ENCODE measurements at places on chromosomes 11 and 22. TPM values are rescaled to one million over a fixed set of nuclear protein-coding genes. Genes with fewer than 3 reads are reported as not detected.

Gene P2RY2
- not detected for total RNA-seq

Gene GGT5
- total RNA-seq: not detected

Gene CD3E
- total RNA-seq: 491 TPM

Gene TRIM77
- not detected for total RNA-seq

Gene OR10AG1
- total RNA-seq: not detected

Gene CARD16
- total RNA-seq: 9.2 TPM

Gene CSNK2A3
- 2.7 TPM for total RNA-seq

Gene TBX1
- not detected for total RNA-seq

Gene DLG2
- total RNA-seq: 1.4 TPM

Gene PATE2
- not detected for total RNA-seq

Gene DERL3
- total RNA-seq: 6.7 TPM

Gene OR8K1
- total RNA-seq: not detected

Gene GPR83
- total RNA-seq: 0.19 TPM

Gene CDC45
- 115 TPM for total RNA-seq

Gene C22orf23
- not detected for total RNA-seq

Gene MUC15
- total RNA-seq: not detected

Gene APOA1
- not detected for total RNA-seq

Gene CCDC134
- total RNA-seq: 16.3 TPM

Gene ADAMTS15
- total RNA-seq: not detected

Gene WNT7B
- total RNA-seq: not detected

Gene SEPTIN3
- 0.36 TPM for total RNA-seq

Gene OR51S1
- not detected for total RNA-seq

Gene C11orf86
- total RNA-seq: not detected

Gene FAM227A
- 0.40 TPM for total RNA-seq

Gene MYRF
- total RNA-seq: 0.91 TPM

Gene CCT8L2
- total RNA-seq: not detected

Gene DNAJB7
- total RNA-seq: not detected

Gene OR8D4
- total RNA-seq: not detected

Gene MN1
- total RNA-seq: 0.10 TPM

Gene TTC36
- total RNA-seq: 0.52 TPM

Gene OR8H2
- total RNA-seq: not detected

Gene RNF141
- total RNA-seq: 17.1 TPM

Gene GTSE1
- 35.7 TPM for total RNA-seq

Gene CCDC89
- not detected for total RNA-seq

Gene RRP8
- 48.0 TPM for total RNA-seq

Gene SCUBE1
- 0.31 TPM for total RNA-seq

Gene GLB1L2
- total RNA-seq: 8.6 TPM

Gene TLCD5
- total RNA-seq: 2.0 TPM

Gene TRIM6
- total RNA-seq: 0.44 TPM

Gene GVQW3
- 2.2 TPM for total RNA-seq

Gene IFTAP
- total RNA-seq: 4.5 TPM

Gene RCOR2
- 0.36 TPM for total RNA-seq

Gene POU2AF3
- not detected for total RNA-seq

Gene BSX
- total RNA-seq: not detected

Gene ASRGL1
- 10.4 TPM for total RNA-seq

Gene MIAT
- 15.4 TPM for total RNA-seq

Gene SYT13
- not detected for total RNA-seq

Gene DKK3
- total RNA-seq: 0.17 TPM

Gene RASSF10
- total RNA-seq: not detected

Gene NXPE4
- total RNA-seq: not detected

Gene CHST1
- total RNA-seq: 0.80 TPM

Gene AASDHPPT
- 52.0 TPM for total RNA-seq

Gene C11orf42
- total RNA-seq: not detected

Data from activated CD8-positive, alpha-beta memory T cell treated with anti-CD3 and anti-CD28 coated beads for 36 hours (primary cell).